ENCODE measurements at places on chromosomes 12 and 14. TPM values are rescaled to one million over a fixed set of nuclear protein-coding genes. Genes with fewer than 3 reads are reported as not detected.

Gene SLC10A1
- total RNA-seq: not detected

Gene RASSF8
- not detected for total RNA-seq

Gene LTA4H
- 112 TPM for total RNA-seq

Gene PZP
- total RNA-seq: not detected

Gene B3GNT4
- 3.6 TPM for total RNA-seq

Gene LRRC74A
- not detected for total RNA-seq

Gene OLR1
- total RNA-seq: not detected

Gene CPNE6
- not detected for total RNA-seq

Gene GLT8D2
- not detected for total RNA-seq

Gene NEUROD4
- total RNA-seq: not detected

Gene ZNF385A
- total RNA-seq: 1.1 TPM

Gene NEMP1
- total RNA-seq: 80.6 TPM

Gene SDR9C7
- not detected for total RNA-seq

Gene SERPINA6
- not detected for total RNA-seq

Gene ZDHHC22
- not detected for total RNA-seq

Gene MEG3
- total RNA-seq: not detected

Gene OR6C2
- total RNA-seq: not detected

Gene DAD1
- 196 TPM for total RNA-seq

Gene TAS2R14
- 1.0 TPM for total RNA-seq

Gene FAM186B
- not detected for total RNA-seq

Gene CFAP54
- 0.45 TPM for total RNA-seq
